ENCODE measurements at places on chromosomes 2 and 18. TPM values are rescaled to one million over a fixed set of nuclear protein-coding genes. Genes with fewer than 3 reads are reported as not detected.

DNA sequence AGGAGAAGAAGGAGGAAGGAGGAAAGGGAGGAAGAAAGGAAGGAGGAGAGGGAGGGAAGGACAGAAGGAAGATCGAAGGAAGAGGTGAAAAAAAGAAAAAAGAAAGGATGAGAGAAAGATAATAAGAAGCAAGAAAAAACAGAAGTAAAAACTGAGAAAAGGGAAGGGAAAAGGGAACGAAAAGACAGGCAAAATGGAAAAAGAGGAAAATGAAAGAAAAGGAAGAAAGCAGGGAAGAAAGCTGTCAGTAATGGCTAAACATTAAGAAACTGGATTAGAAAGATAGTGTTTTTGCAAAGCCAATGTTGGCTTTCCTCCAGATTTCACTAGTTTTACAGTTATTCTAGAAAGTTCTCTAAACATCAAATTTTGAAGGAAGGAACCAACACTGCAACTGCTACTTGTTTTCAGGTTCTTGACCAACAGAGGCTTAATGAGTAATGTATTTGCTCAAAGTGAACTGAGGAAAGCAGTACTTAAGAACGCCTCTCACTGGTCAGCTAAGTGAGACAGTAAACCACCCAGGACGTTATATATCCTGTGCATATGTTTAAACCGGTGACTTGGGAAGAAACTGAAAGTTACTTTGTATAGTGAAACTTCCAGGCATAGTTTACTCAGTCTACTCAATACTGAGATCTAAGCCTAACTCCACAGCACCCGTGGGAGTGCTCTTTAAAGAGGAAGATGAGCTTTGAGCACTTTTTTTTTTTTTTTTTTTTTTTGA, 286.2 kb upstream of the TRIB2 start:
- DNase-seq: peak; percentile 25

- peak; percentile 27 for DNase-seq
Observed at GRCh38 chr18:10261344-10262276, 192.8 kb upstream of the APCDD1 start.

DNA sequence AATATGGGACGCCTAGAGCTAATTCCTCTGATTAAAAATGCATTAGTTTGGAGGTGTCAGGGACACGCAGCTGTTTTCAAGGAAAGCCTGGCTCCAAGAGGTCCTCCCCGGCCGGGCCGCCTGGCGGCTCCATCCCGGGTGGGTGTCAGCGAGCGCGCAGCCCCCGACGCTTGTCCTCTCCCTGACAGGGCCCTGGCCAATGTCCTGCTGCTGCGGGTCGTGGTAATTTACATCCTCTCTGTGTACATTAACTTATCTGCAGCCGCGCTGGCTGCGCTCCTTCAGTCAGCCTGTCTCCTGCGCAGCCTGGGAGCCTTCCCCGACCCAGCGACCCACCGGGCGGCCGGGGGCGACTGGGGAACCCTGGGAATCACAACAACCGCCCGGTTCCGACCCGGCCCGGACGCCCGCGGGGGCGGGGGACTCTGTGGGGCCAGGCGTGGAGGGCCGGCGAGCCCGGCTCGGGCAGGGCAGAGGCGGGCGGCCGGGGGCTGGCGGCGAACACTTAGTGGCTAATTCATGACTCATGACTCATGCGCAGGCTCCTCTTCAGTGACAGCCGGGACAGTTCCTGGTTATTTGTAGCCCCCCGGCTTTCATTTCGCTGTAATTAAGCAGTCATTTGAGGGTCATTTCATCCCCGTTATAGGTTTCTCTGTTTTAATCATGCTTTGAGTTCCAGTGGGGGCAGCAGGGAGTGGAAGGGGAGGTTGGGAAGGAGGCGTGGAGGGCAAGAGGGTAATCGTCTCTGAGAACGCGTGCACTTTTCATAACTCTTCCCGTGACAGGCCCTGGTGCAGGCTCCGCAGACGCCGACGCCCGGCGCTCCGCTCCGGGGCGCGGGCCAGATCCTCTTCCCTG, 141.9 kb upstream of the CTAGE1 start:
- peak; percentile 89 for DNase-seq

DNA sequence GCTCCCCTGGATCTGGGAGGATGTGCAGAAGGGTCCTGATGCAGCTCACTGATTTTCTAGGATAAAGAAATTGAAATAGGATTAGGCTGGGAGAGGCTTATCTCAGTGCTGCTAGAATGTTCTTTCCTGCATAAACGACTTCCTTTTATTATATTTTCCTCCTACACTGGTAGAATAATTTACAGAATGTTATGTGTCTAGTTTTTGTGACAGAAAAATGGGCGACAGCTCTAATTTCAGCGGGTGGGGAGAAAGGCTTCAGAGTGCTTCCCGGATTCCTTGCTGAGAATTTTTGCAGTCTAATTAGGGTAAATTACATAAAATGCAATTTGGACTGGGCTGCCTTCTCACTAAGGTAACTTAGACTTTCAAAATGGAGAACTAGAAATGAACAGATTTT, 66.2 kb downstream of the SKA1 start:
- DNase-seq: no peak

GRCh38 chr18:57270156-57270555, 82.2 kb upstream of the ST8SIA3 start:
- DNase-seq: no peak

DNA sequence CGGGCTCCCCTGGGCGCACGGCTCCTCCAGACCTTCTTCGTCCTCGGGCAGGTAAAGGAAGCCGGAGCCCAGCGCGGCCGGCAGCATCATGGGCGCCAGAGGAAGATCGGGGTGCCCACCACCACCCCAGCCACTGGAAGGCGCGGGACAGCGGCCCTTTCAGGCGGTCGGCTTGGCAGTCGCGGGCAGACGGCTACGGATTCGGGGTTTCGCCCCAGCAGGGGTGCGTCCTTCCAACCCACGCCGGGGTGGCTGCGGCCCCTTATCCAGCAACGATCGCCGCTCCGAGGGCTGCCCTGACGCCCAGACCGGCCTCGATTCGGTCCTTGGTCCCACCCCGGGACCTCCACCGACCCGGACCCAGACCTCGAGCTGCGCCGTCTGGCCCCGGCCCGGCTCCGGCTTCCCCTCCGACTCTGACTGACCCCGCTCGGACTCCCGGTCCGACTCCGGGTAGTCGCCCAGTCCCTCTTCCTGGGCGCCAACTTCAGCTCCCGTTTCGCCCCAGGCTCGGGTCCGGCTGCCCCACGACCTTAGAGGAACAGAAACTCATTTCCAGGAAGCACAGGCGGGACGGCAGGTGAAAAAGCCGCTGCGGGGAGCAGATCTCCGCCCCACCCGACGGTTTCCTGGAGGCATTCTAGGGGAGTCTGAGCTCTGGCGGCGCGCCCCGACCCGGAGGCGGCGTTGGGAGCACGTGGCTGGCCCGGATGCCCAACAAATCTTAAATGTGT, 30.2 kb upstream of the SSB start:
- peak; percentile 35 for DNase-seq

DNA sequence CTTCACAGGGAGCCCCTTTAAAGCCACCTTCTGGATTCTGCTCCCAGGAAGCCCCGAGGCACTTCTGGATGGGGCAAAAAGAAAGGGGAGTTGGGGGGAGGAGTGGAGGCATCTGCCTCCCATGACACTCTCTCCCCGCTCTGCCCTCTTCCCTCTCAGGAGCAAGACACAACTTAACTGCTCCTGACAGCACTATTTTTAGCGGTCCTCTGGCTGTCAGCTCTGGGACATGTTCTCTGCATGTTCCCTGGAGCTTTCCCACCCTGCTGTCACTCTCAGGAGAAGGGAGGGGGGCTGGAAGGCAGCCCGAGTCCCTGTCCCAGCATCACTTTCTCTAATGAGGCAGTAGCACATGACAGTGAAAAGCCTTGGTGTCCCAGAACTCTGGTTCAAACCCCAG, 32.3 kb downstream of the PLB1 start:
- no peak for DNase-seq

DNA sequence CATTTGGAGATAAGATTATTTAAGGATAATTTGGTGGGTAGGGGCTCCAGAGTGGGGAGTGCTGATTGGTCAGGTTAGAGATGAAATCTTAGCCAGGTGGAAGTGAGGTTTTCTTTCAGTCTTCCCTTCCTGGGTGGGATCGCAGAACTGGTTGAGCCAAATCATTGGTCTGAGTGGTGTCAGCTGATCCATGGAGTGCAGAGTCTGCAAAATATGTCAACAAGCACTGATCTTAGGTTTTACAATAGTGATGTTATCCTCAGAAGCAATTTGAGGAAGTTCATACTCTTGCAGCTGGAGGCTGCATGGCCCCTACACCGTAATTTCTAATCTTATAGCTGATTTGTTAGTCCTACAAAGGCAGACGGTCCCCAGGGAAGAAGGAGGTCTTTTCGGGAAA, 1483.4 kb upstream of the ZEB2 start:
- DNase-seq: no peak

- DNase-seq: peak; percentile 30
Observed at GRCh38 chr2:113716291-113716690, 40.2 kb downstream of the SLC35F5 start.

GRCh38 chr2:63555931-63556330, 32.3 kb downstream of the WDPCP start:
- DNase-seq: no peak

DNA sequence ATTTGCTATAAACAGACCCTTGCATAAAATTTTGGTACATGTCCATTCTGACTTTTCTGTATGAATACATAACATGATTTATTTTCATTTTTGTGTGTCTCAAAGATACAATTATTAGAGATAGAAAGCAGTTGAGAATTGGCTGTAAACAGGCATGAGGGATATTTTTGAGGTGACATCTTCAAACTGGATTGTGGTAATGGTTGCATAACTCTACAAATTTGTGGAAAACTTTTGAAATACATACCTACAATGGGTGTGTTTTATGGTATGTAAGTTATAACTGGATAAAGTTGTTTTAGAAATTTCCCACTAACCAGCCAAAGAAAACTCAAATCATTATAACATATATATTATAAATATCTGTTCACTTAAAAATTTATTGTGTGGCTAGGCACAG, 39.6 kb downstream of the GREB1L start:
- DNase-seq: peak; percentile 40

DNA sequence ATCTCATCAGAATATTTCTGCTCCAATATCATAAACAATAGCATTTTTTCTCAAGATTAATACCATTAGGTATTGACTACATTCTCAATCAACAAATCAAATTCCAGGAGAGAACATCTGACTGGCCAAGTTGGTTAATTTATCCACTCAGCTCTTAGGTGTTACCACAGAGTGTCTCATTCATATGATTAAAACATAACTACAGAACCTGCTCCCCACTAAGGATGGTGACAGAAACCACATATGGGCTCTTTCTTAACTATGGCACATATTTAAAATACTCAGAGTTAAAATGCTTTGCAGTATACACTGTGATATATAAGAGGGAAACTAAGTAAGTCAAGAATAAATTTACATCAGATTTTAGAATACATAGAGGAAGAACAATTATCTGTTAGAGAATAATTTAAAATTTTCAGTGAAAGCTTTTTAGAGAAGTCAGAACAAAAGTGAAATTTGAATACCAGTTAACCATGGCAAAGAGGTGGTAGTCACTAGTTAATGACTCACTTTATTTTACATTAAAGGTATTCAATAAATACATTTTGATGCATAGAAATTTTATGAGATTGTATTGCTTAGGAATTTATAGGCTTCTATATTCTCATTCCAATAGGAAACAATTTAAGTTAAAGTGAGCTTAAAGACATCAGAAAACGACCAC, 1120.8 kb upstream of the TMEFF2 start:
- DNase-seq: no peak

DNA sequence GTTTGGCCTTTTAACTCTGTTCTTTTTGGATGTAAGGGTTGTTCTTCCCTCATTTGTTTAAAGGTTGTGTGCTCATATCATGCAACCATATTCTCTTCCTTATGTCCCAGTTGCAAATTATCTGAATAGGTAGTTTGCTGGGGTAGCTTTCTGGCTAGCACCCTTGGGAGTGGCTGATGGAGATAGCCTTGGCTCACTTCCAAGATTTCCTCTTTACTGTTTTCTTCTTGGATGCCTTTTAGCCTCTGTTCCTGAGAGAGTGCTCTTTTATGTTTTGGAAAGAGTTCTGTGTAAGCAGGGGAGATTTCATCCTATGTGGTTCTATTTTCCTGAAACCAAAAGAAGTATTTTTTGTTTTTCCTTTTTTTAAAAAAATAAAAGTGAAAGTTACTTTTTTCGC, 25.4 kb downstream of the USP14 start:
- peak; percentile 40 for DNase-seq

- no peak for DNase-seq
Observed at GRCh38 chr18:47151439-47151838, 1.1 kb upstream of the HDHD2 start.

GRCh38 chr2:201118961-201119854, 3.2 kb downstream of the CFLAR start:
- peak; percentile 66 for DNase-seq

- peak; percentile 6 for DNase-seq
Observed at GRCh38 chr2:8431446-8432125, 250.3 kb upstream of the ID2 start.

GRCh38 chr18:70074116-70074515, 126.4 kb upstream of the CD226 start:
- peak; percentile 33 for DNase-seq

GRB14 gene
- polyA plus RNA-seq: 0.22 TPM

FSHR gene
- polyA plus RNA-seq: not detected

SLC40A1 gene
- polyA plus RNA-seq: 0.15 TPM

KCTD1 gene
- polyA plus RNA-seq: 5.0 TPM

CROCC2 gene
- polyA plus RNA-seq: not detected

GATA6 gene
- 6.6 TPM for polyA plus RNA-seq

BMP10 gene
- polyA plus RNA-seq: not detected

MC4R gene
- 0.14 TPM for polyA plus RNA-seq
